ENCODE measurements at places on chromosomes 3 and 15.

DNA sequence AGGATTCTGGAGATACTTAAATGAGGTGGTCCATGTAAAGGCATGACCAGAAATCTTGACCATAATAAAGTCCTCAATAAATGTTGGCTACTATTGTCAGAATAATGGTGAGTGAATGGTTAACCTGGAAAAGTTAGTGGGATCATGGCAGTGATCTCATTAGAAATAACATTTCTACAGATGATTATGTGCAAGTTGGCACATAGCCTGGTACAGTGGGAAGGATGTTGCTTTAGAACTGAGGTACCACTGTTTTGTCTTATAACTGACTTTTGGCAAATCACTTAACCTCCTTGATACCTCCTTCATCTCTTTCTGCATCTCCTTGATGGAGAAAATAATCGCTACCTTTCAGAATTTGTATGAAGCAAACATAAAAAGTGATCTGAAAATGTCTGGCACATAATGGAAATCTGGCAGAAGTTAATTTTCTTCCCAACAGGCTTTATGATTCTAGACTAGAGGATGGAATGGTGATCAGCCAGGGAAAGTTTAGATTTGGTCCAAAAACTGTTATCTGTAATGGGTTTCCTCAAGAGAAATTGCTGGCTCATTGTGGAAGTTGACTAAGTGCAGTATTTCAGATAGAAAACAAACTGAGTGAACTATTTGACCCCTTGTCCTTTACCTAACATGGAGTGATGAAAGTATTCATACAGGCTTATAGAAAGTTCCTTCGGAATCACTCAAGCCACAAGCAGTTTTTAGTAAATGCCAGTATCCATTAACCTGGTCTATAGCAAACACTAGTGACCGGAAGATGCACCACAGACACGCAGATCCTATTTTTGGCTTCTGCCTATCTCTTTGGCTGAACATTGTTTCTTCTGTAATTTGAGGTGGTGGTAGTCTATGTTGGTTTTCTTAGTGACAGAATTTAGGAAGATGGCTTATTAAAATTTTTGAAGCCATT, 449.6 kb upstream of the TGFBR2 start:
- no peak for DNase-seq

- DNase-seq, result no peak
Observed at GRCh38 chr3:176631165-176631564, 566.1 kb downstream of the TBL1XR1 start.

DNA sequence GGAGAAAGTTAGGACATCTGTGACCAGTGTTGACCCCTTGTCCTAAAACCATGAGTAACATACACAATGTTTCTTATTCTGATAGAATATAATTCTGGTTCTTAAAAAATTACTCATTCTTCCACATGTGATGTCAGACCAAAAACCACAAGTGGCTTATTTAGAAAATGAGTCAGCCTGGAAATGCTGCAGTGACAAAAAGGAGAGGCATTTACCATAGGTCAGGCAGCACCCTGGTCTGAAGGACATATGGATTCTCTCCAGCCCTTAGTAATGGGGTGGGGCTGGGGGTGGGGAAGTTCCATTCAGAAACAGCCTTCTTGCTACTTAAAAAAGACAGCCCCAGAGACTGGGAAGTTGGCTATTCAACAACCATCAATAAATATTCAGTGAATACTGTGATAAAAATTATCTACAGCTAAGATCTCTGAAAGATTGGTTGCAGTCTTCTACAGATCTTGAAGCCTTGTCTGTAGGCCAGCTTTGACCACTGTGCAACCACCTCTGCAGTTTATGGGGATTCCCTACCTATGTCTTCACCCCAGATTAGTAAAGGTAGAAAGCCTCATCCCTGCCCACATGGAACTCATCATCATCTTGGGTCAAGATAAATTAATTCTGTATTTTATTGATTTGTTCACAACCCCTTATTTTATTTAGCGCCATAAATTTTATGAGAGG, 34.9 kb upstream of the TIMP4 start:
- DNase-seq, result no peak

DNA sequence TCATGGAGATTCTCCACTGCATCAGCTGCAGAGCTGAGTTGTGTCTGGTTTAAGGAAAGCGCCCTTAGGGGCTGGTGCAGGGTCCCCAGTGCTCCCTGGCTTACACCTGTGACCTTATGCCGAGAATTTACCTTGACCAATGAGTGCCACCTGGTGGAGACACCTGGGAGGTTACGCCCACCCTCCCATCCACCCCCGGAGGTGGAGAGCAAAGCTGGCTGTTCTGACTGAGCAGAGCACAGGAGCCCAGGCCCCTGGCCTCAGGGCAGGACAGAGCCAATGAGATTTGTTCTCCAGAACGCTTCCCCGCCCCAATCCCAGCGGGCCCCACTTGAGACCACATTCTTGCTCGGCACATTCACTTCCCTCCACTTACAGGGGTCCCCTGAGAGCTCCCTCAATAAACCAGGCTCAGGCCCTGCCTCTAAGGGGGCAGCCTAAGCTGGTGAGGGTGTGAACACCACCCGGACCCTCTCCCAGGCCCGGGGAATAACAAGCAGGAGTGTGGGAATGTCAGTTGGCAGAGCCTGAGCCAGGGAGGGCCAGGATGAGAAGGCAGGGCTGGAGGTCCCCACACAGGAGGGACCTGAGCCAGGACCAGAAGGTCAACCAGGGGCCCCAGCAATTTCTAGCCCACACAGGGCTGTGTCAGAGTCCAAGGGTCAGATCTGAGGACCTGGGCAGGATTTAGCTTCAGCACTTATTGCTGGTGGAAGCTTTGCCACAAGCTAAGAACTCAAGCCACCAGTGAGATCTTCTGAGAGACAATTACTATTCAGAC, 117.1 kb downstream of the TPRA1 start:
- peak; percentile 27 for DNase-seq

GRCh38 chr3:117184574-117184973, 475.0 kb downstream of the TUSC7 start:
- DNase-seq, result no peak

GRCh38 chr3:50554553-50554952, 13.0 kb downstream of the C3orf18 start:
- DNase-seq, result no peak

DNA sequence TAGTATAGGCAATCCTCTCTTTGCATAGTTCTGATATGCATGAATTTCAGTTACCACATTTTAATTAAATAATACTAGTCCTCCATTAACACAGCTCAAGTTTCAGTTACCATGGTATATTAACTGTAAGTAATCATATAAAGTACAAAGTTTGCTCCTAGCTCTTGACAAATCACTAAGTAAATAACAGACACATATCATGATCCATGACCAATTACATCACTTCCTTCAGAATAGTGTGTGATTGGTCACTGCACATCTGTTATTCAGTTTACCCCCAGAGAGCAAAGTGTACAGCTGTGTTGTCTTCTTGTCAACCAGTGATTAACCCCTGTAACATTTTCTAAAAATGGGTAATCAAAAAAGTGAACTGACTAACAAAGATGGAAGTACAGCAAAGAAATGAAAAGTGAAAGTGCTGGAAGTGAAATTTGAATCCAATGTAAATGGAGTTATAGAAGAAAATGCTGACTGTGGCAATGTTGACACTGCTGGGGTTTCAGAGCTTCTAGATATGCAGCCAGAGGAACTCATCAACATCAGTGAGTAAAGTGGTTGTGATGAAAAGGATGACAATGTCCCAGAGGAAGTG, 30.2 kb upstream of the LEKR1 start:
- DNase-seq, result no peak

GRCh38 chr3:111418391-111418790, 123.6 kb upstream of the CD96 start:
- no peak for DNase-seq

- peak; percentile 69 for DNase-seq
Observed at GRCh38 chr3:125916376-125916978, 52.5 kb upstream of the ROPN1B start.

DNA sequence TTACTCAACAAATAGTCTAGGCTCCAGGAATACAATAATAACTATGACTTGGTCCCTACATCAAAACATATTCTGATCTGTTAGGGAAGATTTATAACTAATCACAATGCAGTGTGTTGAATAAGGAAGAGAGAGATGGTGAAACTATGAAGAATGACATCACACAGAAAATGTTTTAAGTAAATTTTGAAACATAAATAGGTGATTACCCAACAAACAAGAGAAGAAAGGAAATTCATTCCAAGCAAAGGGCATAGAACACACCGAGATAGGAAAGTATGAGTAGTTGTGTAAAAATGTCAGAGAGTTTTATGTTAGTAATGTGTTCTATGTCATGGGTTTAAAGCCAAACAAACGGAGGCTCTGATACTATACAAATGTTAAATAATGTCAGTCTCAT, 13.4 kb downstream of the SEC62 start:
- DNase-seq, result no peak

GRCh38 chr3:42772670-42773408, at the start of gene CCDC13:
Gene CCDC13 (minus strand): TSS chr3:42773253. CDS start chr3:42758345, 14,908 bp downstream.
- DNase-seq, result peak; percentile 90

DNA sequence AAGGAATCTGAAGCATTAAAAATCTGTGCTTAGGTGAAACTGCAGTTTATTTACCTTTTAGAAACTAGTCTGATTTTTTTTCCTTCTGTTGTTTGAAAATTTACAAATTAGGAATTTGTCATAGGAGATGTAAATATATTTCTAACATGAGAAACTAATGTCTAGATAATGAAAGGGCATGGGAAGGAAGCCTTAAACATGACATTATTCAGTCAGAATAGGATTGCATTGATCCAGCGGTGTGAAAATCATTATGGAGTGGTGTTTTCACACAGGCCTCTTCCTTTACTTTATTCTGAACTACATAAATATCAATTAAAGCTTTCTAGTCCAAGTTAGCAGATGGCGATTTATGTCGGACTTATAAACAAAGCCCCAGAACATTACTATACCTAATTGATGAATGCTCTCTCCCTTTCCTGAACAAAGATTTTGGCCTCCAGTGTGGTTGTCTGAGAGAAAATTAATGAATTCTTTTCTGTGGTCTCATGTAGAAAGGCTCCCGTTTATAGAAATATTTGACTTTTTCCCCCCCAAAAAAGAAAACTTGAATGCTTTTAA, 37.9 kb downstream of the FNDC3B start:
- no peak for DNase-seq

- peak; percentile 21 for DNase-seq
Observed at GRCh38 chr15:51621936-51622603, 501 bp downstream of the DMXL2 start.

GRCh38 chr15:98077186-98077585, 116.7 kb downstream of the ARRDC4 start:
- no peak for DNase-seq

DNA sequence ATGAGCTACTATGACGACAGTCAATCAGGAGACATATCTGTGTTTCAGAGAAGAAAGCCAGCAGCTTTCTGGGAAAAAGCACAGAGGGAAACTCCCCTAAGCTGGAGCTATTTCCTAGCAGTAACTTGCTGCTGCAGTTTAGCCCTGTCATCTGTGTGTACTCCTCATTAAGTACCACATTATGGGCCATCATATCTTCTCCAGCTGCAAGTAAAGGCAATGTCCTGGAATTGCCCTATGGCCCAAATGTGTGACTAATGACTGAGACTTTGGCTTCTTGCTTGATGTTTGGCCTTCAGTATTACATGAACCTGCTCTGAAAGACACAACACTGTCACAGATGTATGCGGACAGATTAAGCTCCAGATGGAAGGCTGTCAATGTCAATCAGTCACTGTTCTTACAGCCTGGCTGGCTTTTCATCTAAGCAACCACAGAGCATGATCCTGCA, 190.8 kb downstream of the FHIT start:
- no peak for DNase-seq

- DNase-seq, result peak; percentile 84
Observed at GRCh38 chr3:122021811-122022401, at the start of gene ILDR1. Gene ILDR1 (minus strand): TSS chr3:122022247. CDS start chr3:122022077, 170 bp downstream.

DNA sequence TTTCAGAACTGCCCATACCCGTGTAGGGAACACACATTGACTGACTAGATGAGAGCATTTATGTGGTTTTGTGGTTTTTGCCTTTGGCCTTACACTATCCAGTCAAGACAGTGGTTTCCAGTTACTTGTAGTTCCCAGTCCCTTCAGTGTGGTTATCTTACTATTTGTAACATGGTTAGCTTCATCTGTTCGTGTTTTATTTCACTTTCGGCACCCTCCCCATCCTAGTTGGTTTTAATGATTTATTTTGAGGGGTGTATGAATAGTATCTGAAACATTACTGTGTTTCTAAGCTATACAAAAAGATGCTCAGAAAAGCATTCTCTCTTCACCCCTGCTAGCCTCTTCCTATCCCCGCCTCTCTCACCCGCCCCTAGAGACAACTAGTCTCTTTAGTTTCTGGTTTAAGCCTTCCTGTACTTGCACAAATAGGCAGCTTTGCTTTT, 14.1 kb downstream of the LYSMD4 start:
- DNase-seq, result no peak

GRCh38 chr3:58391156-58391865, 42.3 kb downstream of the PDHB start:
- no peak for DNase-seq

GRCh38 chr3:188469228-188469885, 315.4 kb downstream of the LPP start:
- DNase-seq, result no peak

- no peak for DNase-seq
Observed at GRCh38 chr3:170467571-170468147, 49.0 kb downstream of the CLDN11 start.

DNA sequence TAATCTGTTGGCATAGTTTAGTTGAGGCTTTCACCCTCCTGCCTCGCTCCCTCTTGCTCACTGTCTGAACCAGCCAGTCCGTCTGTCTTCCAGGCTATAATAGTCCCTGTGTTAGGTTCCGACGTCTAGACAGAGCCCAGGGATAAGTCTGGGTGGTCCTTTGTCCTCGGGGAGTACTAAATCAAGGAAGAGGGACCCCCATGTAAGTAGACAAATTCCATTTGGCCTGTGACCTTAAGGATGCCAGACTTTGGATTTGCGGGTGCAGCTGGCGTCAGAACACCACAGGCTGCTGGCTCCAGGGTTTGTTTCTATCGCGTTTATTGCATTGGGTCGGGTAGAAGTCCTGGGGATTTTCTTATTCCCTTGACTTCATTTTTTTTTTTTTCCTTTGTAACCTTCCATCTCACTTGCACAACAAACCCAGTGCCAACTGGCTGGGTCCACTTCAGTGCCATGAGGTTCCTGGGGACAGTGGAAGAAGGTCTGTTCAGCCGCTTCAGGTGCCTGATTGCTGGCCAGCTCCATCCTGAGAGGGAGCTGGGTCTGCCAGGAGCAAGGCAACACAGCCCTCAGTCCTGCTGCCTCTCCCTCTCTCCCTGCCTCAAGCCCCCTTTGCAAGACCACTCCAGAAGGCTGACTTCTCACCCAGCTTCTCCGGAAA, 95.4 kb upstream of the KLHL25 start:
- no peak for DNase-seq

DNA sequence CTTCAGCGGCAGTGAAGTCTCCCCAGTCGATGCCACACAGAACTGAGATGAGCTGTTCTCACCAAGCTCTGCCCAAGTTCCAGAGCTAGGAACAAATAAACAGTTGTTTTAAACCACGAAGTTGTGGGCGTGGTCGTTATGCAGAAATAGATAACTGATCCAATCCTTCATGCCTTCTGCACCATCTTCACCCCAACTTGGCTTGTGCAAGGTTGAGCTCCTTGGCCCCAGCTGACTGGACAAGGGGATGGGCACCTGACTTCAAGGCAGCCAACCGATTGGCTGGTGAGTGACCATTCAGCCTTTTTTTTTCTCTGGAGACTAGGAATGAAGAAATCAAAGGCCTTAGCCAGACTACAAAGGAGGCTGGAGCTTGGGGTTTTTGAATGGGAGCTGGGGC, 23.9 kb downstream of the LINGO1 start:
- DNase-seq, result no peak

- no peak for DNase-seq
Observed at GRCh38 chr15:75966073-75966472, 46.2 kb downstream of the NRG4 start.

- no peak for DNase-seq
Observed at GRCh38 chr3:112813723-112814171, 32.9 kb downstream of the CD200R1L start.

GRCh38 chr3:174613173-174613572, 246.0 kb upstream of the NAALADL2 start:
- no peak for DNase-seq
